ENCODE measurements at places on chromosomes 13 and 19. TPM values are rescaled to one million over a fixed set of nuclear protein-coding genes. Genes with fewer than 3 reads are reported as not detected.

Gene FBXO27
- 7.8 TPM for polyA plus RNA-seq

Gene MARK4
- polyA plus RNA-seq, result 13.6 TPM

Gene EDNRB
- polyA plus RNA-seq, result 14.0 TPM

Gene ZNF836
- 7.1 TPM for polyA plus RNA-seq

Gene ZNF600
- 4.1 TPM for polyA plus RNA-seq

Gene PGLYRP2
- not detected for polyA plus RNA-seq

Gene SPRED3
- 0.17 TPM for polyA plus RNA-seq

Gene CYP2A7
- not detected for polyA plus RNA-seq

Gene CEBPA
- polyA plus RNA-seq, result 6.6 TPM

Gene KANK2
- 37.5 TPM for polyA plus RNA-seq

Gene KIR3DL1
- polyA plus RNA-seq, result not detected

Gene ACP7
- 0.13 TPM for polyA plus RNA-seq

Gene ZNF723
- polyA plus RNA-seq, result not detected

Gene ELAVL1
- polyA plus RNA-seq, result 34.6 TPM

Gene SIGLEC11
- 1.5 TPM for polyA plus RNA-seq

Gene CABP5
- not detected for polyA plus RNA-seq

Gene OR10H1
- not detected for polyA plus RNA-seq

Gene TNNI3
- polyA plus RNA-seq, result 1.7 TPM

All from kidney (tissue), 22 donors.